ENCODE measurements at places on chromosomes 4 and X.

GRCh38 chr4:41257257-41257901 lies 651 bp downstream of the UCHL1 start:
- peak; percentile 26 for DNase-seq

DNA sequence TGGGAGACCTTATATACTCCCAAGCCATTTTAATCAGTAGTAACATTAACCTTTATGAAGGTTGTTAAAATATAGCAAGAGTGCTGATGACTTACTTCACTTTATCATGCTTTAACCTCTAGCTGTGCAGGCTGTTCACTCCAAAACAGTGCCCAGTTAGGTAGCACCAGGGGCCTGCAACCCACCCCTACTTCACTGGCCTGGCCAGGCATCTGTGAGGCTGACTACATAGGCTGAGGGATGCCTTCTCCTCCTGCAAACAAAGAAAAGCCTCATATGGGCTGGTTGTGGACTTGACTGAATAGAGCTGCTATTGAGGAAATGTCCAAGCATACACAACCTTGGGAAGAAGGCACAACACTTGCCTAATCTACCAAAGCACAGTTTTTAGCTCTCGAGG lies 172.8 kb downstream of the SHROOM3 start:
- DNase-seq, result no peak

DNA sequence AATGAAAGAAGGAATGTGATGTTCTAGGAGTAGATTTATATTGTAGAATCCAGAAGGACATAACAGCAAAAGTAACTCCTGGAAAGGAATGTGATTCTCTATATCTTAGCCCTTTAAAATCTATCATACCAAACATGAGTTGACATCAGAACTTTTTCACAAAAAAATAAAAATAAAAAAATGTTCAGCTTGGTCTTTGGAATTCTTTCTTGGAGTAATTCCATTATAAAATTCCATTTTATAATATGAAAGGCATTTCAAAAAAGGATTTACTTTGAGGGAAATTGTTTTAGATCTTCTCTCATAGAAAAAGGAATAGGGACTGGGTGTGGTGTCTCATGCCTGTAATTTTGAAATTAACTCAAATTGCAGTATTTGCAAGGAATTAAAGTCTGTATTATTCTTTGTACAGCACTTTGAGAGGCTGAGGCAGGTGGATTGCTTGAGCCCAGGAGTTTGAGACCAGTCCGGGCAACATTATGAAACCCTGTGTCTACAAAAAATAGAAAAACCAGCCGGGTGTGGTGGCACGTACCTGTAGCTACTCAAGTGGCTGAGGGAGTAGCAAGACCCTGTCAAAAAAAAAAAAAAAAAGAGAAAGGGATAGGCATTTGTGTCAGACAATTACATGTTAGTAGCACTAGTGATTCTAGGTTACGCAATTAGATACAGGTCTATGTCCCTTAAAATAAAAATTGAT lies 134.9 kb downstream of the SLC4A4 start:
- DNase-seq, result no peak

DNA sequence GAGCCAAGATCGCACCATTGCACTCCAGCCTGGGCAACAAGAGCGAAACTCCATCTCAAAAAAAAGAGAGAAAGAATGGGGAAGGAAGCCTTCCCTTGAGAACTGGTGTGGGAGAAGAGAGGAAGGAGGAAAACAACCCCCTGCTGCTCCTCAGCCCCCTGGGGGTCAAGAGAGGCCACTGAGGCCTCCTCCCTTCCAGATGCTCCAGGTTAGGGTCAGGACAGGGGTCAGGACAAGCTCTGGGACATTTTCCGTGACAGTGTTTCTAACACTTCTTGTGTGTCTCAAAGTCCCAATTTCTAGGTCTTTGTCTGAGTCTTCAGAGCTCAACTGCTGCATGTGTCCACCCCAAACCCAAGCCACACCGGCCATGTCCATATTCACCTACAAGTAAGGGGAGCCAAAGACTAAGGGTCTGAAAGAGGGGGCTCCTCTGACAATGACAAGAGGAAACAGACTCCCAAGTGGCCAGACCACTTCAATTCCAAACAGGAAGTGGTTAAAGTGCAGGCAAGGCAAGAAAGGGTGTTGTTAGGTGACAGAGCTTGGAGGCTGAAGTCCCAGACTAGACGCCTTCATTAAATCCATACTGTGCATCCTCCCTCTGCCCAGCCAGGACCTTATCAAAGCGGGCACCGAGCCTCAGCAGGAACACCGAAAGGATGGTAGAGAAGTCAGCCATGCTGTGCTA lies 8.3 kb downstream of the L1CAM start:
- DNase-seq, result no peak

GRCh38 chrX:66200050-66200664 lies 36.1 kb downstream of the HEPH start:
- DNase-seq, result no peak

DNA sequence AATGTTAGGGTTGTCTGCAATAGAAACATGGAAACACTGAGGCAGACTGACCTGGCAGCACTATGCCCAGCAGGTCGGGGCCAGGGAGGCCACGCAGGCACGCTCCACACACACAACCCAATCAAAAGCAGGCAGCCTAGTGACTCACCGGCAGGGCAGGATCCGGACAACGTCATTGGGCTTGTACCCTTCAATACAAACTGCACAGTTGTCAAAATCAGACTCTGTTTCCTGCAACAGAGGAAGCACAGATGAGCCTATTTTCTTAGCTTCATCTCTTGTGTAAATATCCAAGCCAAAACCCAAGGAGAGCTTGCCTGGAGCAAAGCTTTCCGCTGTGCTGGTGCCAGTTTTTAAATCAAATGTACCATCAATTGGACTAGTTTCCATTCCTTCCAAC lies 185.8 kb downstream of the RNF150 start:
- no peak for DNase-seq

Measured in gastrocnemius medialis (tissue), 4 donors.